ENCODE measurements at places on chromosomes 4 and X.

- DNase-seq, result no peak
These were observed 253.2 kb upstream of the CENPE start for GRCh38 chr4:103451341-103451740.

DNA sequence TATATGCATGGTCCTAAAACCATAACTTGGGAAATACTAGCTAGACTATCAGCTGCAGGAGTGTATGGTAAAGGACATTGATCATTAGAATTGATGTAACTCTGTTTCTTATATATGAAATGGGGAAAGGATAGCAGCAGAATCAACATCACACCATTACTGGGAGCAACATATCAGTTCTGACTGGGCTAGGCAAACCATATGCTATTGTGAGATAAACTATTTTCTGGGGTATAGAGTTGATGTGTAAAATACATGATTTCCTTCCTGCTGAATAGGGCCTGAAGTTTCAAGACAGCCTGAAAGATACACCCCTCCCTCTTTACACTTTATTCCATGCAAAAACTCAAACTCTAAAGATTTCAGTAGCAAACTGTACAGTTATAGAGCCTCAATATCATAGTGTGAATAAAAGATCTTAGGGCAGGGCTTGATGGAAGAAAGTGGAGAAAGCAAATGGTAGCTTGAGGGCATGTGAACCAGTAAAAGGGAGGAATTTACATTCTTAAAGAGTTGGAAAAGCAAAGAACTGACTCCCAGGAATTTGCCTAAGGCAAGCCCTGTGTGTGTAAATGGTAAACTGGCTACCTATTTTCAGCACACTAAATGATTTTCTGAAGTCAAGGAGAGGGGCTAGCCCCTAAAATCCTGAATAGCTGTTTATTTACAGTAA, 404.1 kb downstream of the MAPK10 start:
- peak; percentile 42 for DNase-seq

DNA sequence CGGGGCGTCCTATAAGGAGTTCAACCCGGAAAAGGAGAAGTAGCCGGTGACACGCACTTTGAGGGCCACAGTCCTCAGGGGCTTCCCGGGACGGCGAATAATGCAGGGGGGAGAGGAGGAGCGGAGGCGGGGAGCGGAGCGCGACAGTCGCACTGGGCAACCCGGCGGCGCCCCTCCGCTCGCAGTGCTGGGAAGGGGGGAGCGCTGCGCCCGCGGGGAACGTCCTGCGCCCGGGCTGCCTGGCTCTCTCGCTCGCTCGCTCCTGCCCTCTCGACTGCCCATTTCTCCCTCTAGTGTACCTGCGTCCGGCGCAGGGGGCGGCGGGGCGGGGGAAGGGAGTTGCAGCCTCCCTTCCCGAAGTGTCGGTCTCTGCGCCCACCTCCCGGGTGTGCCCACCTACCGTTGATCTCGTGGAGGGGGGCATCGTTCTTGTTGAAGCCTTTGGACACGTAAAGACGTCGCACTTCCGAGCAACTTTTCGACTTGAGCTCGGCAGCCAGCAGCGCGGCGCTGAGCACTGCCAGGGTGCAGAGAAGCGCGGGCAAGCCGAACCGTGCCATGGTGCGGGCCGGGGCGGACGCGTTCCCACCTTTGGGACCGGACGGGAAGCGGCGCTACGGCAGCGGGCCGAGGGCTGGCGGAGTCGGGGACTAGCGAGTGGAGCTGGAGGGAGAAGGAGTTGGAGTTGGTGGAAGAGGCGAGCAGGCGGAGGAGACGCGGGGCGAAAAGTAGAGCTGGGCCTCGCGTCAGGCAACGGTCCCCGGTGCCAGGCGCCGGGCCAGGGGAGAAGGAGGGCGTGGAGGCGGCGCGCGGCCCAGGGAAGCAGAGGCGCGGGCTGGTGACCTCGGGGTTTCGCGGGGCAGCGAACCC, 648 bp downstream of the GPC4 start:
- no peak for DNase-seq

DNA sequence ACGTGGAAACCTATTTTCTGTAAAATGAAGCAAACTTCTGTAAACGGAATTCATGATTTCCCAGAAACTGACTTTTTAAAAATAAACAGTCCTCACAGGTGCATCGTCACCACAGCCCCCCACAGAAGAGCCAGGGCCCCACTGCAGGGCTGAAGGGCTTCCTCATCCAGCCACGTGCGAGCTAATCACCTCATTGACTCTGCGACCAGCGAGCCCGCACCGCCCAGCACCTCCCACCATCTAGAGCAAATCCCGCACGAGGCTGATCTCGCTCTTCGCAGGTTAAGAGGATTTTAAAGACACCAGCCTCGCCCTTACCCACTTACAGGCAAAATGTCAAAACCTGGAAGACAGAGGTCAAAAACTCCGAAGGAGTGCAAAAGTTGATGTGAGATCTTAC, 14.8 kb downstream of the PPP2R3B start:
- DNase-seq, result no peak

DNA sequence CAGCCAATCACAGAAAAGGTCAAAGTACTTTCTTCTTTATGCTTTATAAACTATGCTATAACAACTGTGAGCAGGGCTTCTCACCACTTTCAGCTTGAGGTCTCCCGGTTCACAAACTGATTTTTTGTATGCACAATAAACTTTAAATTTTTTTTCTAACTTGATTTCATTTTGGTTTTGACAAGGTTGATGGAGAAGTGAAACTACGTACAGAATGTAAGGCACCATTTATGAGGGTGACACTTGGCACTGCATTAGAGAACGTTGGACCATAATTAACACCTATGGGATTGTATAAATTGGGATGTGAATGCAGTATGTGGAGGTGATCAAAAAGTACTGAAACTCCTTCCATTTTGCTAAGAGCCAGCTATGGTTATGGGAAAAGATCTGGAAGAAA, 857.9 kb upstream of the HTR2C start:
- DNase-seq, result no peak

DNA sequence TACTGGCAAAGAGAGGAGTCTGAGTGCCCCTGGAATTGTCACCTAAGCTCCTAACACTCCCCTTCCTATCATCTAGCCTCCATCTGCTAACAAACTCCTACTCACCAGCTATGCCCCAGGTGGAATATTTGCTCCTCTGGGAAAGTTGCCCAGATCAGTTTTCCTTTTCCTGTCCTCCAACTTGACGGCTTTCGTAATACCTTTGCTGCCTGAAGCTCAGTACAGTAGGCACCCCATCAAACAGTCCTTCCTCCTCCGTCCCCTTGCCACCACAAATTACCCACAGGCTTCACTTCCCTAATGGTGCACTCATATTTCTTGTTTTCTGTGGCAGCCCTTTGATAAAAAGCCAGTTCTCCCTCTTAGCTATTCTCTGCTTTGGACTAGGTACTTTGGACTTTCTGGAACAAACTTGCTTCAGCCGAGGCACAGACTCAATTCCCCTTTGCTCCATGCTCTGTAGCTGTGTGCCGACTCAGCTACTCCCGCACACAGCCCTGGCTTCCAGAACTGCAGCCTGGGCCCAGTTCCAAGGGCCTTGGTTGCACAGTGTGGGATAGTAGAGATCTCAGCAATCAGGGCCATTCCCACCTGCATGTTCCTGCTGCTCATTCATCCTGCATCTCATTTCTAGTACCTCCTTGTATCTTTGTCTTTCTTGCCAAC, 605.1 kb downstream of the BCOR start:
- no peak for DNase-seq

DNA sequence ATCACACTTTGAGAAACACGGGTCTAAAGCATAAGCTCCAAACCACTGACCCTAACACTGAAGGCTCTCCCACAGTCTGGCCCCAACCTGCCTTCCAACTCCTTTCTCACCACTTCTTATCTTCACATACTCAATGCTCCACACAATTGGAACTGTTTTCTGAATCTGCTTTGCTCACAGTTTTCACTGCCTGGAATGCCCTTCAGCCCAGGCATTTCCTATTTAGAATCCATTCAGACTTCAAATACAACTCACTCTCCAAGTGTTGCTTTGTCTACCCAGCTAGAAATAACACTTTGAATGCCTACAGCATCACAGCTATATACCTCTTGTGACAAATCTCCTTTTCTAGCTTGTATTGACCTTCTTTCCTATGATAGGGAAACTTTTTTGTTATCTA, 10.2 kb downstream of the OTUD4 start:
- DNase-seq, result no peak

GRCh38 chr4:95534032-95534431, 14.7 kb downstream of the UNC5C start:
- DNase-seq, result no peak

GRCh38 chr4:54586320-54586955, 71.3 kb upstream of the KIT start:
- DNase-seq, result peak; percentile 87

- peak; percentile 52 for DNase-seq
These were observed 134.4 kb downstream of the RASL11B start for GRCh38 chr4:52996261-52997131.
